ENCODE measurements at places on chromosomes 7 and 10. TPM values are rescaled to one million over a fixed set of nuclear protein-coding genes. Genes with fewer than 3 reads are reported as not detected.

DNA sequence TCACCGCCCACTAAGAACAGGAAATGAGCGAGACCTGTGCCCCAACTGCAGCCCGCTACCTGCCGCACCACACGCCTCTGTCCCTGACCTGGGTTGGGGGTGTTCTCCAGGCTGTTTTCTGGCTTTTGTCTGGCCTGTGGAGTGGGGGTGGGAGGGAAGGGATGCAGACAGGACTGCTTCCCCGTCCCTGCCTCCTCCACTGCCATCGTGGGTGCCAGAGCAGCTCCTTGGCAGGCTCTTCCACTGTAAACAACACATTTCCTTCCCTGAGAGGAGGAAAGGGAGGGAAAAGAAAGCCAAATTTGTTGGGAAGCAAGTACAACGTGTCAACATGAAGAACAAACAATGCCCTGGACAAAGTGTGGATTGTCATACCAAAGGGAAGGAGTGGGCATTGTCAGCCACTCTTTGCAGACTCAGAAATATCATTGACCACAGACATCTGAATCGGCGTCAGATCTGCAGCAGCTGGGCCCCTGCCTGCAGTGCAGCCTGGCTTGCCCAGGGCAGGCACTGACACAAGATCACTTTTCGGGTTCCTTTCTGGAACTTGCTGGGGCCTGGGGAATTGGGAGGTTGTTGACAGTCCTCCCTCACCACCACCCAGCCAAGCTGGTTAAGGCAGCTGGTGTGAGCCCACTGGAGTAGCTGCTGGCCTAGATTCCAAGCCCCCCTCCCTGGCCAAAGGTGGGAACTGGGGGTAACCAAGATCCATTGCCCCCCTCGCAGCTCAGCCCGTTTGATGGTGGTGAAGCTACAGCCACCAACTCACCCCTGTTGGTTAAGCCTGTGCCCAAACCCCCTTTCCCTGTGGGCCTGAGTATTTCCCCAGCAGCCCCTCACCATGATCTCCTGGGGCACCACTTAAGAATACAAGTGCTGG lies 22.6 kb upstream of the TRIM8 start:
- DNase-seq: no peak

- peak; percentile 68 for DNase-seq
These were observed 815 bp downstream of the CCSER2 start for GRCh38 chr10:84329196-84329611.

DNA sequence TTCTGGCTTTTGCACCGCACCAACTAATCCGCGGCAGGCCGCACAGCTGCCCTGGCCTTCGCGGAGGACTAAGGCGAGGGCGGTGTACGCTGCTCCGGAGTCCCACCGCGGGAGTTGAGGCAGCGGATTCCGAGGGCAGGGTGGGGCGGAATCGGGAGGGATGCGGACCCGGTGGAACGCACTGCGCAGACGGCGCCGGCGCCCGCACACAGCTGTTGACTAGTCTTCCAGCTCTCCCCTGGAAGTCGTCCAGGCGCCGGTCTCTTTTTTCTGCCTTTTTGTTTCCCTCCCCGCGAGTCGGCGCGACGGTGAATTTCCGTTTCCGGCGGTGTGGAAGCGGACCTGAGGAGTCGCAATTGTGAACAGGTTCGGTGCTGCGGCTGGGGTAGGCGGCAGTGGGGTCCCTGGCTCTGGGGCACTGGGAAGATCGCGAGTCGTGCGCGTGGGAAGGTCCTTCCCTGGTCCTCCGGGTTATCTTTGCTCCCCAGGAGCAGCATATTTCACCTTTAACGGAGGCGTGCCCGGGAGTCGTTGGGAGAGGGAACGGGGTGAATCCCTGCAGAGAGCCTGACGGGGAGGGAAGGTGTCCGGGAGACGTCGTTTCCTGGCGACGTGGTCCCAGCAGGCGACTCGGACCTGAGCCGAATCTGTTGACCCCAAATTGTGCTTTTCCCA lies at the start of gene ASAH2B:
ASAH2B (plus strand) TSS at position 319 of the 675 bp plus-strand sequence. CDS start 5,195 bp downstream, outside the sequence.
- peak; percentile 83 for DNase-seq

- no peak for DNase-seq
These were observed 32.1 kb downstream of the MTURN start for GRCh38 chr7:30166841-30167235.

Gene GDF10
- total RNA-seq: not detected

DNA sequence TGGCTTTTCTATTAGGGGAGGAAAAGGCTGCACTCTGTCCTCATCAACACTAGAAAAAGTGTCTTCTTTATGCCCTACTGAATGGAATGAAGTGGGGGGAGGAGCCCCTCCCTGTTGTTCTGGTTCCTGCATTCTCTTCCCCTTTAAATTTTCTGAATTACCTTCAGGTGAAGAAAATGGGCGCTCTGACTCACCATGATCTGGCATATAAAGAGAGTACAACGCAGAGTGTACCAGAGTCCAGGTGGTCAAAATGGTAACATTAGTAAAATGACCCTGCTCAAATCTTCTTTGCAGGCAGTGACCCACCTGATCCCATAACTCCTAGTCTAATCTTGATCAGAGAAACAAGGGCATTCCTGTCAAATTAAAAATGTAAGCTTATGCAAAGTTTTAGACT lies 80.7 kb downstream of the THSD7A start:
- DNase-seq: no peak

DNA sequence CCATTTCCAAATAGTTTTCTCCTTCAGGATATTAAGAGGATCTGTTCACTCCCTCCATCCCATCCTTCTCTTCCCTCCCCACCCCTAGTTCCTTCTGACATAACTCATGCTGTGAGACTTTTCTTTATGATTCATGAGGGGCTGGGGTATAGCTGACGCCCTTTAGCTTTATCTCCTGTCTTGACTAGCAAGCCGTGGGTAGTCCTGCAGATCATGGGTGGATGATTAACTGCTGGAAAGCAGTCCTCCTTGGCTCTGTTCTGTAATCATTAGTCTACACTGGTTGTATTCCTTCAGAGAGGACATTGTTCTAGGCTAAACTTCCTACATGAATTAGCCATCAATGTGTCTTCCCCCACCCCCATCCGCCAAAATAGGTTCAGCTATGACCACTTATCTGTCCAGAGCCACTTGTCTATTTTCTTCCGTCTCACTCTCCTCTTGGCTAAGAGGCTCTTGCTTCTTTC lies 135.4 kb downstream of the LRRC4 start:
- DNase-seq: no peak

GRCh38 chr10:26859241-26860101 lies 1.3 kb downstream of the ABI1 start:
- peak; percentile 27 for DNase-seq

DNA sequence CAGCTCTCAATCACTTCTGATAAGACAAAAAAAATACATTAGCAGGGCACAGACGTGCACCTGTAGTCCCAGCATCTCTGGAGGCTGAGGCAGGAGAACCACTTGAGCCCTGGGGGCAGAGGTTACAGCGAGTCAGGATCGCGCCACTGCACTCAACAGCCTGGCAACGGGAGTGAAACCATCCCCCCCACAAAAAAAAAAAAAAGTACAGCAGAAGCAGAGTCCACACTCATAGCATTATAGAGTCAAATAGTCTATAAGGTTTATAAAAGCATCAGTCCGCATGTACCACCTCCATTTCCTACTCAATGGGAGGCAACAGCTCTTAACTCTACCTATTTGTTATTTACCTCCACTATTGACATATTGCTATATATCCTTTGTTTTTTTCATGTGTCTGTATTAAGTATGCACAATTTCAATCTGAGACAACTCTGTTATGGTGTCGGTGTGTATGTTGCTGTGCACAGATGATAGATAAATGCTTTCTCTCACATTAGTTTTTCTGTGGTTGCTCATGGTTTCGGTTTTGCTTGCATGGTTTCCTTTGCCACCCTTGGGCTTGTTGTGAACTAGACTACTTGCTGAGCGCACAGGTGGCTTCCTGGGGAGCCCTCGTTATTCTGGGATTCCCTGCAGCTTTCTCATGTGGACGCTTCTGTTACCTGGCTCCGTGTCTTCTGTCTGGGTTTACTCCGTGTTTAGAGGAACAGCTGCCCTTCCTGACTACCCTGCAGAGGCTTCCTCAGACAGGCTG lies 40.4 kb downstream of the PROSER2 start:
- peak; percentile 19 for DNase-seq

DNA sequence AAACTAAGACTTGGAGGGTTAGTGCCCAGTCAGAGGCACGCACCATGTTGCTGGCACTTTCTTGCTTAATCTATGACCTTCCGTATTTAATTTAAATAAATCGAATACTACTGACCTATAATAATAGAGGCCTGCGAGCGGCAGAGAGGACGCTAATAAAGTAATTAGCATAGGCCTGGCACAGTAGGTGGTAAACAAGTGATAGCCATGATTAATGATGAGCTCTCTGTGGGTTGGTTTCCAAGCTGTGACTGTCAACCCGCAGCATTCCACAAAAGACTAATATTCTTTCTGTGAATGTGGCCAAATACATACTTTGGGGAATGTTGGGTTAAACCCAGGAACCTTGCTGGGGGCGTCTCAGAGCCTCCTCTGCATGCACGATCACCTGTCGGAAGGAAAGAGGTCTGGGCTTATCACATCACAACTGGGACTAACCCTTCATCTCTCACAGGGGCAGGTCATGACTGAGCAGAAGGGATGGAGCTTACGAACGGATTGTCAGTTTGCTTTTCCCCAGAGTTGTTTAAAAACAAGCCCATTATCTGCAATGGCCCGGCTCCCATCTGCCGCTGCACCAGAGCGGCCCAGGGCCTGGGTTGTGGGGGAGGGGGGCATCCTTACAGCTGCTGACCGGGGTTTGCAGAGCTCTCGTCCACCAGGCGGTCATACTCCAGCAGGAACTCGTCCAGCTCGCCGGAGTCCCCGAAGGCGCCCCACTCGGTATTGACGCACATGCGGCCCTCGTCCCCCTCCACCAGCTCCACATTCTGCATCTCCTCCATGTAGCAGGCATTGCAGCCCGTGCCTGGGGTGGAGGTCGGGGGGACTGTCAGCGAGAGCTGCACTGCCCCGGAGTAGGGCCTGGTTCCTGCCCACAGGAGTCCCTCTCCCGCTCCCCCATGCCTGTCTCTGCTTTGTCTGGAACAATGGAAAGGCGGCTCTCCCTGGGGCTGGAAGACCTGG lies 6.2 kb upstream of the MYL7 start:
- DNase-seq: no peak

- DNase-seq: no peak
These were observed 23.7 kb downstream of the CRHR2 start for GRCh38 chr7:30658479-30659074.

GRCh38 chr7:4747746-4748145 lies 27.7 kb upstream of the AP5Z1 start:
- DNase-seq: no peak

DNA sequence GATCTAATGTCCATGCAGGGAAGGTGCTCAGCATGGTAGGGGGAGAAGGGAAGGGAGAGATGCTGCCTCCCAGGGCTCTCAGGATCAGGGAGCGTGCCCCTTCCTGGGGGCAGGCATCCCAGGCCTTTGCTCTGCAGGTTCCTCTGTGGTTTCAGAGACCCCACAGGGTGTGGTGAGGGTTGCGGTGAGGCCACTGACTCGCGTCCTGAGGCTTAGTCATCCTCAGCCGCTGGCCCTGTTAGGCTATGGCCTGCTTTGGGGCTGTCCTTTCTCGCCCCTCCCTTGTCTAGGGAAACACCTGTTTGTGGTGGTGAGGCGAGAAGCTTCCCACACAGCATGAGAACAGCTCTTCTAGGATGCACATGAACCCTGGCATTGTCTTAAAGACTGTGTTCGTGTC lies 558.3 kb upstream of the FOXK1 start:
- no peak for DNase-seq

Gene SPDYE1
- total RNA-seq: not detected

Gene LBX1
- total RNA-seq: not detected

DNA sequence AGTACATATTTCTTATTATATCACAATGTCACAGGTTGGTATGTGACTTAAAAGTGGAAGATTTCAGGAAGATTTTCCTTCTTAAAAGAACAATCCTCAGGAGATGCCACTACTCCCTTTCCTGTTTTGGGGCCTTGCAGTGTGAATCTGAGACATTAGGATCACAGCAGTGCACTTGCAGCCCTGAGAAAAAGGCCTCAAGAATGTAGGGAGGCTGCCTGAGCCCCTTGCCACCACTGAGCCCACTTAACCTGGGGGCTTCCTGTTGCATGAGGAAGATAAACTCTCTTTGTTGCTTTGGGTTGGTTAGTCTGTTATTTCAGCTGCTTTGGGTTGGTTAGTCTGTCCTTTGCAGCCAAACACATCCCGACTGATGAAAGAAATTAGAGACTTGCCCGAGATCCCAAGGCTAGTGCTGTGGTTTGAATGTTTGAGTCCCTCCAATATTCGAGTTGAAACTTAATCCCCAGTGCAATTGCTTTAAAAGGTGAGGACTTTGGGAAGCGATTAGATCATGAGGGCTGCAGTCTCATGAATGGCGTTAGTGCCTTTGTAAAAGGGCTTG lies 151.3 kb upstream of the SP4 start:
- no peak for DNase-seq

DNA sequence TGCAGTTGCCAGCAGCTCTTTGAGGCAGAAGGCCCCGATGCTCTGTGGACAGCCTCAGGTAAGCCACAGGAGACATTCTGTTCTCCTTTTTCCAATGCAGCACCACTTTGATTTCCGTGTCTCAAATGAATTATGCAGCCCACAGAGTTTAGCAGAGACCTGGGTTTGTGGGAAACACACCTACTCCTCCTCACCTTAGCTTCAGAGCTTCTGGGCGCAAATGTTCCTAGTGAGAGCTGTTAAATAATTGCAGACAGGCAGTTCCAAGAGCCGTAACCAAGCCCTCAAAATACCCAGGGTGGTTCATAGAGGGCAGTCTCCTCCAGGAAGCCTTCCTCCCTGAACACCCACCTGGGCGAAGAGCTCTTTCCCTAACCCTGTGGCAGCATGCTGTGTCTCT lies 69.2 kb upstream of the AGK start:
- DNase-seq: no peak

GRCh38 chr7:46150202-46150601 lies 229.1 kb upstream of the IGFBP3 start:
- DNase-seq: no peak

GRCh38 chr10:133100706-133101415 lies 13.1 kb downstream of the ADGRA1 start:
- DNase-seq: peak; percentile 54

- DNase-seq: no peak
These were observed 85.2 kb downstream of the ANKIB1 start for GRCh38 chr7:92330835-92331438.

GRCh38 chr10:52463826-52464225 lies 149.7 kb downstream of the DKK1 start:
- DNase-seq: no peak

Gene CALML3
- total RNA-seq: not detected

All from stomach (tissue), 19 donors.